ENCODE measurements at places on chromosomes 1 and 21. TPM values are rescaled to one million over a fixed set of nuclear protein-coding genes. Genes with fewer than 3 reads are reported as not detected.

Gene GBP7
- not detected for total RNA-seq

Gene NBPF6
- total RNA-seq: not detected

Gene MTMR11
- total RNA-seq: 13.2 TPM

Gene PRXL2B
- 17.3 TPM for total RNA-seq

Gene S100A2
- 3.3 TPM for total RNA-seq

Gene C8B
- not detected for total RNA-seq

Gene LINGO4
- not detected for total RNA-seq

Gene TCEA3
- total RNA-seq: 9.7 TPM

Gene NOS1AP
- 0.29 TPM for total RNA-seq

Gene AMIGO1
- total RNA-seq: 3.6 TPM

Gene CLIC6
- total RNA-seq: 1.2 TPM

Gene C1orf185
- not detected for total RNA-seq

Gene DPT
- 1.8 TPM for total RNA-seq

Gene PCAT6
- not detected for total RNA-seq

Gene MYBPHL
- total RNA-seq: not detected

Gene HSD11B1
- total RNA-seq: 28.8 TPM

Gene TSHB
- total RNA-seq: not detected

Gene OR13G1
- not detected for total RNA-seq

Gene BMP8A
- total RNA-seq: not detected

Gene EFNA4
- total RNA-seq: 2.5 TPM

Gene ROR1
- total RNA-seq: 9.7 TPM

Gene GJA9
- not detected for total RNA-seq

Measured in smooth muscle cell of trachea (primary cell).